Effector CD8-positive, alpha-beta T cell (primary cell): ENCODE measurements at places on chromosomes 13 and 19.
A peak's percentile ranks its signal among the peaks of the same experiment; 100 is the strongest.

DNA sequence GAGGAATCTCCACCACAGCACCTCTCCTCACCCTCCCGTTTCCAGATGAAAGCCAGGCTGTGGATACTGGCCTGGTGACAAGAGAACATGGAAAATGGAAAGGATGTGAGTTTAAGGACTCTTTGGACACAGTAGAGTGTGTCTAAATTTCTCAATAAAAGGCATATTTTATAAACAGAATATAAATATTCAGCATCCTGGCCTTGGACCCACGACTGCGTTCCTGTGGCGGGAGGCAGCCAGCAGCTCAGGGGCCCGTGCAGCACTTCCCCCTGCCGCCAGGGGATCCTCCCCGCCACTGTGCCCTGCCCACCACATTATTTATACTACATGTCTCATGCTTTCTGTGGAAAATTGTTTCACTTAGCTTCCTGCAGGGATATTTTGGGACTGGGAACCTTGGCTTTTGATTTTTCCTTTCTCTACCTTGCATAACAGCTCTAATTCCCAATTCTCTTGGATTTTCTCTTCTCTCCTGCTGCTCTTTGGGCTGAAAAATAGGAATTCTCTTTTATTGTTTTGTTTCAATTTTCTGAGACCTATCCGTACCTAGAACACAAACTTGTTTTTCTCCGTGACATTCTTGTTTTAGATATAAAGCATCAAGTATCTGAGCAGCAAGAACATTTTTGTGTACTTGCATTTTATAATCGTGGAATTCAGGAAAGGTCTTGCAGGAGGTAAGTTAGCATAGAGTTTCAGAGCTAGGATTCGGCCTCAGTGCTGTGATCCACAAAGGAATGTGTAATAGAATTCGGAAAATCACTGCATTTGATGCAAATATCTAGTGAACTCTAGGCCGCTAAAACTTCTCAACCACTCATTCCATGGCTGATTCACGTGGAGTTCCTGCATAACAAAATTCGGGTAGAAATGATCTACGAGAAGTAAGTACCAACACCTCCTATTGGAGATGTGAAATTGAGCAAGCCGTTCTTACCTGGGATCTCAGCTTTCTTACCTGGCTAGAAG, 107.7 kb upstream of the SPATA13 start:
- no peak for DNase-seq

DNA sequence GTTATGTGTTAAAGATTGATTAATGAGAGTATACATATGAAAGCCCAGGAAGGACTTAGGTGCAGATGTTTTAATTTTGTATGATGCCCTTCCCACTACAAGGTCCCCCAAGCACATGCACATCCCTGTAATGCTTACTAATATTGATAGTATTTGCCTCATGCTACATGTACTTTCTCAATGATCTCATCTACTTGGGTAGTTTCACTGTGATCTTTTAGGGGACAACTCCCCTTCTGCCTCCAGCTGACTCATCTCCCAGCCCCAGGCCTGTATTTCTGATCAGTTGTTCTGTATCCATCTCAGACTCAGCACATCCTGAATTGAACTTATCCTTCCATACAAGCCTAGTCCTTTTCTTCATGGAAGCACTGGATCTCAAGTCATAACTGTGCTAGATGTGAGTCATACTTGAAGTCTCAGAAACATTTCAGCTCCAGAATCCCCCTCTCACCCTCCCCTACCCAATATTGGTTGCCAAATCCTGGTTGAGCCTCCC, 49.4 kb upstream of the INTS6 start:
- no peak for DNase-seq

GRCh38 chr19:45147835-45148676, 12.7 kb downstream of the NKPD1 start:
- no peak for DNase-seq

GRCh38 chr13:40438022-40438680, 228.3 kb downstream of the FOXO1 start:
- DNase-seq = no peak

- no peak for DNase-seq
These were observed 8.0 kb upstream of the TMEM160 start for GRCh38 chr19:47056411-47056810.

DNA sequence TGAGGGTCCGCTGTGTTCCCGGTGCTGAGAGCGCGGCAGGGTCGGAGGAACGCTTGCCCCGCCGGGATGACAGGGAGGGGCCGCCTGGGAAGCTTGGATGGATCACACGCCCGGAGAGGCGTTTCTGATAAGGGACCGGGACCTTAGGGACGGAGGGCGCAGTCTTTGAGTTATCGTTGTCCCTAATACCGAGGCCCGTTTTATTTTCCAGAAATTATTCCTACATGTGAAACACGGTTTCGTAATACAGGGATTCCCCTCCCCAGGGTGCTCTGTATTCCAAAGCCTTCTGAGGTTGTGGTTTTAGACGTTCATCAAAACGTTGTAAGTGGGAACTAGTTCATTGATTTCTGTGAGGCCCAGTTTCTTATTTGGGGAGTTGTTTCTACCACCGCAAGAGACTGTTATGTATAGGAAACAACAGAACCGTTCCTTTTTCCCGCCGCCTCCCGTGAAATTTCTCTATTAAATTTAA, 752 bp downstream of the PDCD5 start:
- no peak for DNase-seq

DNA sequence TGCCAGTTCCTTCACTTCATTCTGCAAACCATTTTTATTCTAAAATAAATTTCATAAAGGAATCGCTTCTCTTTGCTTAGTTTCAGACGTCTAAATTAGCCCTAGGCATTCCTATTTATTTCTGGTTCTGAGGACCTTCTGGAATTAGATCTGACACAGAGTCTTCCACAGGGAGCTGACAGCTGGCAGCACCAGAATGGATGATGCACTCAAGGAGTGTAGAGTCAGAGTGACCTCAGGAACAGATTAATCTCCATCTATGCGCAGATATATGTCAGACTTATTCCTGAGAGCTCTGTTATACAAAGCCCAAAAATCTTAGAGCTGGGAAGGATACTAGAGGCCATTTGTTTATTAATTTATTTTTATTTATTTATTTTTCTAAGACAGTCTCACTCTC, 450.8 kb downstream of the HS6ST3 start:
- no peak for DNase-seq

- no peak for DNase-seq
These were observed 40.1 kb downstream of the VAV1 start for GRCh38 chr19:6812612-6813011.

DNA sequence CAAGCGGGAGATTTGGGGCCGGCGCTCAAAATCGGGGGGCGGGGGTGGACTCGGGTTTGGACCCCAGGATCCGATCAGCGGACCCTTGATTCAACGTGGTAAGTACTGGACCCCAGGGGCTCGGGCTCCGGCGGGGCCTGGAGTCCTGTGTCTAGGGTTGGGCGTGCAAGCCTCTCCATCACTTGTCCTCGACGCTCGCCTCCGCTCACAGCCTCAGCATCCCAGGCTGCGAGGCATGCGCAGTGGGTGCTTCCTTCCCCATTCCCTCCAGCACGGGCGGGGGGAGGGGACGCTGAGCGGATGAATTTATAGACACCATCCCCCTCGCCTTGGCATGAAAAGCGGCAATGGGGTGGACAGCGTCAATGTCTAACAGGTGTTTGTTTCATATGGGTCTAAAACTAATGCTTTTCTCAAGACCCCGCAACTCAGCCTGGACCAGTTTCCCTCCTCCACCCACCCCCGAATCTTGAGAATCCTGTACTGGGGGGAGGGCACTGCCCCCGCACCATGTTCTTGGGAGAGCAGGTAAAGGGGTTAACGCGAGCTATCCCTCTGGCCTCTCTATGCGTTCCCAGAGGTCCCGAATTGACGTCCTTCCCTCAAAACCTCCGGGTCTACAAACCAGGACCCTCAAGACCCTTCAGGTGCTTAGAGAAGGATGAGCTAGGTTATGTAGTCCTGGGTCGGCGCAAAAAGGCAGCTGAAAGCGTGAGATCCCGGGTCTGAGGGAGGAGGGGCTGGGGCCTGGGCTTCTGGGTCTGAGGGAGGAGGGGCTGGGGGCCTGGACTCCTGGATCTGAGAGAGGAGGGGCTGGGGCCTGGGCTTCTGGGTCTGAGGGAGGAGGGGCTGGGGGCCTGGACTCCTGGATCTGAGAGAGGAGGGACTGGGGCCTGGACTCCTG, 579 bp downstream of the CPT1C start:
- peak; percentile 16 for DNase-seq

DNA sequence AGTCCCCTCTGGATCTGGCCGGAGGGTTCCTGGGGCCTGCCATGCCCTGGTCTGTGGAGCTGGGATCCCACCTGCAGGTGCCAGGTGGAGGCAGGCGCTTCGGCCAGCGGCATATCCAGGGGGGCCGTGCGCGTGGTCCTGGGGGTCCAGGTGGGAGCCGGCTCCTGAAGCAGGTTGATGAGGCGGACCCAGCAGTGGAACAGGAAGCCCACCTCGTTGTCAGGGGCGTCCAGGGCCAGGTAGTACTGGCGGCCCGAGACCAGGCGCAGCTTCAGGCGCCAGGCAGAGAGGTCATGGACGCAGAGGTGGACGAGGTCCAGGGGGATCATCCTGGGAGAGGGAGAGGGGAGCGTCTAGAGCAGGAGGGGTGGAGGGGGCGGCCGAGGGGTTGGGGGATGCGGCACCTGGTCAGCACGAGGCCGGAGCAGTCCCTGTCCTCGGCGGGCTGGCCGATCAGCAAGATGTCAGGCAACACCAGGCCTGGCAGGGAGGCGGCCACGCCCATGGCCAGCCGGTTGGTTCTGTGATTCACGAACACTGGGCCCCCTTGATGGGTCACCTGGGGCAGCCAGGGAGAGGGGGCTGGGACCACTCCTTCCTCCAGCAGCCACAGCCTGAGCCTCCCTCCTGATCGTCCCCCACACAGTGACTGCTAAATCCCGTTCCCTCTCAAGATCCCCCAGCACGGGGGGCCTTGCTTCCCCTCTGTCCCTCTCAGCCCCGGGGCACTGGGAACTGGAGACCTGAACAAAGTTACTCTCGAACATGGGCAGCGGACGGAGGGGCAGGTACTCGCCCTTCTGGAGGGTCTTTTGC, 678 bp downstream of the GARIN5B start:
- no peak for DNase-seq

- no peak for DNase-seq
These were observed 69.8 kb downstream of the KCTD12 start for GRCh38 chr13:76816394-76816793.

DNA sequence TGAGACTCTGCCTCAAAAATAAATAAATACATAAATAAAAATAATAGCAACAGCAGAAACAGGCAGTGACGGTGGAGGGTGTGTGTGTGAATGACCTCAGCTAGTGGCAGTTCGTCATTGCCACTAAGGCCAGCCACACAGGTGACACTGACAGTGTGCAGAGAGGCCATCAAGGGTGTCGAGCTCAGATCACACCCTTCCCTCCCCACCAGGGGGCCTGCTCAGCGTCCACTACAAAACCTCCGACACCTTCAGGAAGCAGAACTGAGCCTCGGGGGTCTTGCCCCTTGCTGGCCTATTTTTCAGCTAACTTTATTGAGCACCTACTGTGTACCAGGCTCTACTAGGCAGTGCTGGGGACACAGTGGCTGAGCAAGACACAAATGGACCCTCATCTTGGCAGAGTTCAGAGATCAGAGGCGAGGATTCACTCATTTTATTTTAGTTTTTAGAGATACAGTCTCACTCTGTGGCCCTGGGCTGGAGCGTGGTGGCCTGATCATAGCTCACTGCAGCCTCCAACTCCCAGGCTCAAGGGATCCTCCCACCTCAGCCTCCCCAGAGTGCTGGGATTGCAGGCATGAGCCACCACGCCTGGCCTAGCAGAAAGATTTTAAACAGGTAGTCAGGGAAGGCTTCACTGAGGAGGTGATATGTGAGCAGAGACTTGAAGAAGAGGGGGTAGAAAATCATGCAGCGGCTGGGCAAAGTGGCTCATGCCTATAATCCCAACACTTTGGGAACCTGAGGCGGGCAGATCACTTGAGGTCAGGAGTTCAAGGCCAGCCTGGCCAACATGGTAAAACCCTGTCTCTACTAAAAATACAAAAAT, 30.3 kb upstream of the SEMA6B start:
- DNase-seq = no peak

DNA sequence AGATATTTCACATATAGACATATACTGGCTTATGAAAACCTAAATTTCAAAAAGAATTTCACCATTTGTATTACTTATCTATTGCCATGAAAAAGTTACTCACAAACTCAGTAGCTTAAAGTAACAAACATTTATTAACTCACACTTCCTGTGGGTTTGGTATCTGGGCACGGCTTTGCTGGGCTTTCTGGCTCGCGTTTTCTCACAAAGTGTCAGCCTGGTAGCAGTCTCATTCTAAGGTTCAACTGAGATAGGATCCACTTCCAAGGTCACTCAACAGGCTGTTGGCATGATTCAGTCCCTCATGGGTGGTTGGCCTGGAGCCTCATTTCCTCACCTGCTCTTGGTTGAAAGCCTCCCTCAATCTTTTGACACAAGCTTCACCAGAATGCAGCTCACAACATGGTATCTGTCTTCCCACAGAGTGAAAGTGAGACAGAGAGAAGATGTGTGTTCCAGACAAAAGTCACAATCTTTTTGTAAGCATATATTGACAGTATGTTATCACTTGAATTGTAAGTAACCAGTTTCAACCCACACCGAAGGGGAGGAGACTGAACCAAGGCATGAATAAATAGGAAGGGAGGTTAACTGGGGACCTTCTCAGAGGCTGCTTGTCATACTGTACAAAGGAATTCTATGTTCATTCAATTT, 1065.8 kb upstream of the SPRY2 start:
- no peak for DNase-seq

GRCh38 chr13:113855012-113855921, 8.6 kb downstream of the GAS6 start:
- no peak for DNase-seq

DNA sequence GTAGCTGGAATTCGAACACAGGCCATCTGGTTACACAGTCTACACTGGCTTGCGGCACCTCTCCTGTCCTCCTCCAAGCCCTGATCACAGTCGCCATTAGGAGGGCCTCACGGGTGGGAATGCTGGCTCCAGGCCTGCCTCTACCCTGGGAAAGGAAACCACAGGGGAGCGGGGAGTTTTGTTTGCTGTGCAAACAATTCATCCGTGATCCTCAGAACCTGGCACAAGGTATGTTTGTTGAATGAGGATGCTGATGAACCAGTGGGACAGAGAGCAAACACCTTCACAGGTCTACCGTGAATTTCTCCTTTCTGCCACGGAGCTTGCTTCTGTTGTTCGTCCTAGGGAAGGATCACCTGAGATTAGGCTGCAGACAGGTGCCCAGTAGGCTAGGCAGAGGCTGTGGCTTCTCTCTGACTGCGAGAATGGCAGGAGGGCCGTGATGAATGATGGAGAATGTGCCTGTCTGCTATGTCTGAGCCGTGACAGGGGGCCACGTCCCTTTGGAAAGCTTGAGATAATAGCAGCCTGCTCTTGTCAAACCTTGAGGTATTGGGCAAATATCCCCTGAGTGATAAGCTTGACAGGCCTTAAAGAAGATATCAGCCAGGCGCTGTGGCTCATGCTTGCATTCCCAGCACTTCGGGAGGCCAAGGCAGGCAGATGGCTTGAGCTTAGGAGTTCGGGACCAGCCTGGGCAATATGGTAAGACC, 36.7 kb downstream of the PIN1 start:
- no peak for DNase-seq

- DNase-seq = no peak
These were observed 14.3 kb downstream of the RASA3 start for GRCh38 chr13:114118086-114118485.
